Stimulated activated CD4-positive, alpha-beta T cell treated with anti-CD3 and anti-CD28 coated beads, Interleukin-15, amount 100 ng/mL, for 48 hours (primary cell): ENCODE measurements at places on chromosomes 1 and 21.

DNA sequence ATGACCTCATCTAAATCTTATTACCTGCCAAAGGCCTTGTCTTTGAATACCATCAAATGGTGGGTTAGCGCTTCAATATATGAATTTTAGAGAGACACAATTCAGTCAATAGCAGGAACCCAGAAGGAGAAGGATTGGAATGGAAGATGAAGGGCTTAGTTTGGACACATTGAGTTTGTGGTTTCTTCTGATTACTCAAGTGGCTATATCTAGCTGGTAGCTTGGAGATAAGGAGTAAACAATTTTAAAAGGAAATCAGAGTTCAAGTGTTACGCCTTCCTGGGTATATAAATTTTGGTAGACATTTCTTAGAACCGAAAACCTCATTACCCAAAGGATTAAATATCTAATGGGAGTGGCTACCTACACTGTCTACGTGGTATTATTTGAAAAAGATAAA, 80.2 kb downstream of the RGS2 start:
- no peak for DNase-seq

DNA sequence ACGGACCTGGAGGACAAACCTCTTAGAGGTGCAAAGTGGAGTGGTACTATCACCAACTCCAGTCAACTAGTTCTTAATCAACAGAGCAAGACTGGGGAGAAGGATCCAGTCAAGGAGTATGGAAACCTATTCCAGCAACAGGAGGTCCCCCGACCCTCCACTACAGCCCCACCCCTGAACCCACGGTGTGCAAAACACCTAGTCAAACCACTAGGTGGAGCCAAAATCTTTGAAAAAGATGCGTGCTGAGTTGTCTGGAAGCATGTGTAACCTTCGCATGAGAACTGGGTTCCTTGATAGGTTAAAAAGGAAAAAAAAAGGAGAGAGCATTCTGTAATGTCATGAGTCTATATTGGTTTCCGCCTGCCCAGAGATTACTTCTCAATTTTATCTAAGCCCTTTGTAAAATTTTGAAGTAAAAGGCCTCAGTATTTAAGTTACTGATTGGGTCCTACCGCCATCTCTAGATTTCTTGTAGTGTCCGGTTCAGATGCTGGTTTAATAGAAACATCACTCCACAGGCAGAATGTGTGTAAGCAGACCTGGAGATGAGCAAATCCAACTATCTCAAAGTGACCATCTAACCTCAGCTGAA, 81.9 kb upstream of the HAO2 start:
- peak; percentile 23 for DNase-seq

GRCh38 chr1:244030481-244031040, 20.5 kb upstream of the ZBTB18 start:
- no peak for DNase-seq

DNA sequence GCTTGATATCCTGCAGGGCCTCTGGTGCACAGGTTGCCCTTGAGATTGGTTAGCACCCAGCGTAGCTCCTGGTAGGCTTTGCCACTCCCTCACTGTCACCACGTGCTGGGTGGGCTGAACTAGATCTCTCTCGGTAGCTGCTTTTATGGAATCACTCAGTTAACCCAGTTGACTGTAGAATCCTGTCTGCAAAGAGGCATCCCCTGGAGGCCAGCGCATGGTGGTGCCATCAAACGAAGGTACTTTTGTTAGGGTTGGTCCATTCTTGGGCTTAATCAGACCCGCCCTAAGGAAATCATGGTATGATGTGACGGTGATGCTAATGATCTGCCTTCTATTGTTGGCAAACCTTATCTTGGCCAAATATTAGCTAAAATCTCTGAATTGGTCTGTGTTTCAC, 153.4 kb downstream of the GALNT2 start:
- no peak for DNase-seq

DNA sequence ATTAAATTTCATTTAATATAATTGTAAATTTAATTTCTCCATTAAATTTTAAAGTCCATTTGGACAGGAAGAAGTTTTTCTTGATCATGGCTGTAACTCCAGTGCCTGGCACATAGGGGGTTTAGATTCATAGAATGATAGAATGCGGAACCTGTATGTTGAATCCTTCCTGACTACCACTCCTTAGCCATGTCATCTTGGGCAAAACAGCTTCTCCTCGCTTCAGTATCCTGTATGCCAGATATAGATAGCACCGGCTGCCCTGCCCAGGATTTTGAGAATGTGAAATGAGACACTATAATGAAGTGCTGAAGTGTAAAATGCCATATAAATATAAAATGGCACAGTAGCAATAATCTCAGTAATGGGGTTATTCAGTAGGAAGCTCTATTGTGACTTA, 6.4 kb downstream of the DYRK1A start:
- no peak for DNase-seq

GRCh38 chr1:30250984-30251850, 472.2 kb downstream of the MATN1 start:
- no peak for DNase-seq

GRCh38 chr1:19514391-19514831, 29.1 kb upstream of the CAPZB start:
- DNase-seq = no peak

DNA sequence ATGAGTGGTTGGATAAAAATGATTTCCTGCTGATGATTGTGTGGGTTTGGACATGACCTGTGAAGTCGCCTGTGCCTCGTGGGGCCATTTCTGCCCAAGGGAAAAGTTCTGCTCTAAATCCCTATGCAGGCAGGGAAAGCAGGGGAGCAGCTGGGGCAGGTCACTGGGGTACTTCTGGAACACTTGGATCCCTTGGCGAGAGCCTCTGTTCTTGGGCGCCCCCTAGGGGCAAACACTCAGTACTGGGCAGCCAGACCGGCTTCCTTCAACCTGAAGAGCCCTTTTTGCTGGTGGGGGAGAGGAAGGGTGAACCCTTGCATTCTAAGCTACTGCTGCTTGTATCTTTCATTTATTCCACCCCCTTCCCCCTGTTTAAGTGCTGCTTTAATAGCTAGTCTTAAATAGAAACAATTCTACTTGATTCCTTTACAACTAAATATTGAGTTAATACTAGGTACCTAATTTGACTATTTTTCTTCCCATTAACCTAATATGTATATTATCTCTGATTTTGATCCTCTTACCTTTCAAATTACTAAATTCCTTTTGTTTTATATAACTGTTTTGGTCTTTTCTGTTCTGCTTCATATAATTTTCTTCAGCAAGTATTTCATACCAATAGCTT, 5.1 kb upstream of the CLEC20A start:
- peak; percentile 53 for DNase-seq
